ENCODE measurements at places on chromosomes 11 and 22. TPM values are rescaled to one million over a fixed set of nuclear protein-coding genes. Genes with fewer than 3 reads are reported as not detected.

Gene SMTNL1
- not detected for total RNA-seq

Gene PTH
- not detected for total RNA-seq

Gene UBASH3B
- total RNA-seq = 5.9 TPM

Gene LDHAL6A
- 0.32 TPM for total RNA-seq

Gene PRMT3
- total RNA-seq = 14.8 TPM

Gene PGA4
- not detected for total RNA-seq

Gene TMPRSS4
- not detected for total RNA-seq
